DND-41 (cell line): ENCODE measurements at places on chromosomes 4 and X.

GRCh38 chrX:17372052-17372451 lies 2.9 kb upstream of the NHS start:
- H3K4me1 ChIP-seq, result no peaks in the 10 kb centered on the region
- no peak overlapping the region for H3K4me3 ChIP-seq
- no peak overlapping the region for H3K27ac ChIP-seq
- no peaks in the 10 kb centered on the region for H3K36me3 ChIP-seq

GRCh38 chr4:89288430-89288829 lies 19.2 kb downstream of the GPRIN3 start:
- H3K27ac ChIP-seq, result no peak overlapping the region
- peaks cover 5% of the 10 kb centered on the region for H3K4me1 ChIP-seq
- no peak for DNase-seq
- no peaks in the 10 kb centered on the region for H3K27me3 ChIP-seq
- H3K36me3 ChIP-seq, result no peaks in the 10 kb centered on the region
- no peak overlapping the region for H3K4me3 ChIP-seq

DNA sequence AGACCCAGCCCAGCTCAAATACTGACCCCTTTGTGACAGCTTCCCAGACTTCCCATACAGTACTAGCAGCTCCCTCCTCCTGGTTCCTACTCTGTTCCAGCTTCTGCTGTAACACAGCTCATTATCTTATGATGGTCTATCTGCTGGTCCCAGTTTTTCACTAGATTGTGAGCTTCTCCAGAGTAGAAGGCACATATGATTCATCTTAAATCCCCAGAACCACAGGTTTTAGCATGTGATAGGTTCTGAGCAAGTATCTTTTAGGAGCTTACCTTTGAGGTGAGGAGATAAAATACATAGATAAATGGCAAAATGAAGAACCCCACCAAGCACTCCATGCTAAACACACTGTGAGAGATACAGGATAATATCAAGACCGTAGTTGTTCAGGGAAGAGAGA lies 27.6 kb upstream of the ANXA3 start:
- no peak overlapping the region for H3K27ac ChIP-seq
- H3K4me3 ChIP-seq, result no peak overlapping the region
- H3K36me3 ChIP-seq, result no peaks in the 10 kb centered on the region
- H3K4me1 ChIP-seq, result no peaks in the 10 kb centered on the region
- DNase-seq, result no peak

DNA sequence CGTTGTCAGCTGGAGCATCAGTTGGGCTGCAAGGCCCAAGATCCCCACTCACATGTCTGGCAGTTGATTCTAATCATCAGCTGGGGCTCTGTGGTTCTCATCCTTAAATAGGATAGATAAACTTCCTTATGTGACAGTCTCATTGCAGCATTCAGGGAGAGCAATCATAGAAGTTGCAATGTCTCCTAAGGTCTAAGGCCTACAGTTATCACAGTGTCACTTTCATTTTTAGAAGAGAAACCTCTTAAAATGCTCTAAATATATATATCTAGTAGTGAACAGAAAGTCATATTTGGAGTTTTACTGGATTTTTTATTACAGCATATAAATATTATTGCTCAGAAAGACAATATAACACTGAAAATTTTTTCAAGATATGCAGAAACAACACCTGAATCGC lies 226.0 kb upstream of the PPP1R2C start:
- H3K36me3 ChIP-seq, result no peaks in the 10 kb centered on the region
- H3K27ac ChIP-seq, result peak overlapping the region; percentile 66
- no peaks in the 10 kb centered on the region for H3K27me3 ChIP-seq
- H3K4me1 ChIP-seq, result peaks cover 19% of the 10 kb centered on the region
- no peak overlapping the region for H3K4me3 ChIP-seq

DNA sequence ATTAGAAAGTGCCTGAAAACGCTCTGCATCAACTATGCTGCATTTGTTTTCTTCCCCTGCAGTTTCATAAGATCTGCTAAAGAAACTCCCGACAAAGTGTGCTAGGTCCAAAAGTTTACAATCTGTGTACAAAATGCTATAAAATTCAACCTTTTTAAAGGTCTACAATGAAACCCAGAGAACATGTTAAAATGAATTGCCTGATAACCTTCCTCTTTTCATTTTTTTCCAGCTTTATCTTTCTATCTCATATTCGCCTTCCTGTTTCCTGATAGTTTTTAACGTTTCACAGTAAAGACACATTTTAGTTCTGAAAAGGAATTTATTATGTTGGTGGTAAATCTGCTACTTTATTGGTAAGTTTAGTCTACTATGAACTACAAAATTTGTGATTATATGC lies 9.5 kb upstream of the HPGDS start:
- H3K4me3 ChIP-seq, result peak overlapping the region; percentile 28
- DNase-seq, result no peak
- H3K27me3 ChIP-seq, result no peaks in the 10 kb centered on the region
- H3K36me3 ChIP-seq, result no peaks in the 10 kb centered on the region
- peak overlapping the region; percentile 78 for H3K27ac ChIP-seq

DNA sequence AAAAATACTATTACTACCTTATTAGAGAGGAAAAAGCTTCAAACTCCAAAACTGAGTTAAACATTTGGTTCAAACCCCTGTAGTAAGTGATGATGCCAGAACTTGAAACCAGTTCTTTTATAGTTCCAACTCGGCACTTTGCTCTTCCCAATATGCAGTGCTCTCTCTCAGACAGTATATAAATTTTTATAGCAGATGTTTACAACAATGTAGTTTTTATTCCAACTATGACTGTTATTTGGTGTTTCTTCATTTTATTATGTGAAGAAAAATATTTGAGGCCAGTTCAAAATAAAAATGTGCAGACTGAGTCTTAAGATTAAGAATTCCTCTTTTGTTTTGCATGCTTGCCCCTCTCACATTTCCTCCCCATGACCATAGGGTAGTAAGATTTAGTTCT lies 2.9 kb upstream of the PPP4R3C start:
- H3K36me3 ChIP-seq, result no peaks in the 10 kb centered on the region
- no peaks in the 10 kb centered on the region for H3K4me1 ChIP-seq
- no peak for DNase-seq
